ENCODE measurements at places on chromosomes 6 and 20.

DNA sequence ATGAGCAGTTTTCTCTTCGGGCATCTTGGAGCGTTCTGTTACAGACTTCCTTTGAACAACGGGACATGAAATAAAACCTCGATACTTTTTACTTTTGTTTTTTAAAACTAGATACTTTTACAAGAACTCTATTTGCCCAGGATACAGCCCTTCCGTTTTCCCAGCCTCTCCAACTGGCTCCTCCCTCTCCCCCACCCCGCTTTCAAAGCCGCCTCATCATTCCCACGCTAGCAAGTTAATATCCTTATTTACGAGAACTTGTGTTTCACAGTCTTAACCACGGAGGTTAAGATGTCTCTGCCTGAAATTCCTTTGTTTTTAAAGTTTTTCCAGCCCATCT, 241 bp upstream of the CFAP206 start:
- no peak for DNase-seq

DNA sequence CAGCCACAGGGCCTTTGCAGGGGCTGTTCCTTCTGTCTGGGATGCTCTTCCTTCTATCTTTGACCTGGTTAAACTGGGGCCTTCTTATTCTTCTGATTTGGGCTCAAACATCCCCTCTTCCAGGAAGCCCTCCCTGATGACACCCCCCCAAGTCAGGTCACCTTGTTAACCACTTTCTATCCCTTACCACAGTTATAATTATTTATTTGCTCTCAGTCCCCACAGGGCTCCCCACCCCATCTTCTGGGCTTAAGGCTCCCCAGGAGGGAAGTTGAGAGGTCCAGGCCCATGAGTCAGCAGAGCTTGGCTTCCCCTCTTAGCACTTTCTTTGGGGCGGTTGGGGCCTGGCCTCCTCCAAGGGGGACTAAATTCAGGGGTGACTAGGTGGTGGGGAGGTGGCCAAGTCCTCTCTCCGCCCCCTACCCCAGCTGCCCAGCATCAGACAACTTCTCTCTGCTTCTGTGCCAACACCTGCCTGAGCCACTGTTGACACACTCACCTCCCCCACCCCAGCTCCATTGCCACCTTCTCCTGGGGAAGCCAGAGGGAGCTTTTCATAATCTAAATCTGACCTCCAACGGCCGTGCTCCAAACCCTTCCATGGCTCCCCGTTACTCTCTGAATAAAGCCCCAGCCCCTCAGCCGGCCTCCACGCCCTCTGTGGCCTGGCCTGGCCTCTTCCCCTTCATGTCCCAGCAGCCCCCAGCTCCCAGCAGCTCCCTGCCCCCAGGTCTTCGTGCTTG, 70.0 kb downstream of the CEBPB start:
- peak; percentile 82 for DNase-seq

GRCh38 chr6:119314885-119315272, 34.7 kb downstream of the MAN1A1 start:
- no peak for DNase-seq

GRCh38 chr20:36645998-36646397, at the start of gene SLA2:
Gene SLA2, minus strand, starts transcription at chr20:36646196. Its CDS starts 4,861 bp downstream, at chr20:36641335.
- peak; percentile 27 for DNase-seq

GRCh38 chr20:53826597-53827291, 233.1 kb upstream of the ZNF217 start:
- DNase-seq: peak; percentile 45

Data from HL-60 (cell line).